ENCODE measurements at places on chromosomes 12 and 14. TPM values are rescaled to one million over a fixed set of nuclear protein-coding genes. Genes with fewer than 3 reads are reported as not detected.

Gene KRT71
- total RNA-seq, result not detected

Gene COCH
- 25.7 TPM for total RNA-seq

Gene NABP2
- total RNA-seq, result 64.3 TPM

Gene OR11H12
- not detected for total RNA-seq

Gene ZFYVE21
- total RNA-seq, result 46.9 TPM

Gene KIF5A
- 0.20 TPM for total RNA-seq

Gene GNB3
- total RNA-seq, result 1.5 TPM

Gene DLK1
- 0.32 TPM for total RNA-seq

Gene RAB21
- 49.6 TPM for total RNA-seq

Gene WIF1
- total RNA-seq, result not detected

Gene DDX55
- 28.0 TPM for total RNA-seq

Gene HECTD4
- total RNA-seq, result 13.0 TPM

Gene CLEC4E
- 0.41 TPM for total RNA-seq

Gene ARHGEF40
- total RNA-seq, result 7.7 TPM

Gene SYCP3
- 0.08 TPM for total RNA-seq

Gene TMCC3
- total RNA-seq, result 1.4 TPM

Gene KRT82
- total RNA-seq, result not detected

Gene PLXNC1
- total RNA-seq, result 0.08 TPM

Gene IQSEC3
- 0.02 TPM for total RNA-seq

Gene COQ5
- 25.7 TPM for total RNA-seq

Gene ACOT4
- total RNA-seq, result 1.6 TPM

Gene SERPINA12
- total RNA-seq, result not detected

Gene C1S
- 43.7 TPM for total RNA-seq

Gene KRT85
- not detected for total RNA-seq

Gene RFC5
- total RNA-seq, result 39.6 TPM

Gene KCNC2
- not detected for total RNA-seq

Gene CFAP54
- total RNA-seq, result 1.4 TPM

Gene MAPK1IP1L
- 108 TPM for total RNA-seq

Gene ASCL1
- total RNA-seq, result not detected

Gene ARMH4
- 0.71 TPM for total RNA-seq

Gene PTGDR
- not detected for total RNA-seq
